ENCODE measurements at places on chromosomes 13 and 19.
A peak's percentile ranks its signal among the peaks of the same experiment; 100 is the strongest.

- DNase-seq = no peak
Observed at GRCh38 chr19:12997967-12998940, 3.0 kb downstream of the NFIX start.

GRCh38 chr13:59345311-59345710, 818.4 kb downstream of the DIAPH3 start:
- DNase-seq = no peak

DNA sequence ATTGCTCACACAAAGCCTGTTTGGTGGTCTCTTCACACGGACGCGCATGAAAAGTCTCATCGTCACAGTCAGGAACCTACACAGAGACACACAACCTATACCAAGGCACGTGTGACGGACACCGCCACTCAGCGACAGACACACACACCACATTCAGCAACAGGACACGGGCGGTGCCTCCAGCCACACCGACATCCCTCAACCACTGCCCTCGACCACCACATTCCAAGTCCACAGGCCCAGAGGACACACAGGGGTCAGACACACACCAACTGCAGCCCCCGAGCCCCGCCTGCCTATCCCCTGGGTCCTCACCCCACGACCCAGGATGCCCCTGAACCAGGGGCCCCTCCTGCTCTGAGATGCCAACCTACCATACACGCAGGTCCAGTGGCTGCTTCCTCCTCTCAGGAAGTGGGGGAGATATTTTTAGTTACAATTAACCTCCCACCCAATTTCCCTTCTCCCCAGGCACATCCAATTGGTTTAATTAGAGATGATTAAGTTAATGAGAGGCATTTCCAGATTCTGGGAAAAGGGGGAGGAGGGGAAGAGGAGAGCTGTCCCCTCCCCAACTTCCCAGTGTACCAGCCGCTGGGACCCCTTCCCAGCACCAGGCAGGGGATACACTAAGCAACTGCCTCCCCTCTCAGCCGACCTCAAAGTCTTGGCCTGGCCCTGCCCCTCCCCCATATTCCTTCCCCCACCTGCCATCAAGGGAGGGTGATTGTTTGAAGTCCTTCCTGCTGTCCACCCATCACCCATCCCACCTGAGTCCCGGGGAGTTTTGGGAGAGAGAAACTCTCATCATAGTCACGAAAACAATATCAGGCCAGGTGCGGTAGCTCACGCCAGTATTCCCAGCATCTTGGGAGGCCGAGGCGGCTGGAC, 20.4 kb downstream of the MEIS3 start:
- no peak for DNase-seq

GRCh38 chr13:75761369-75761768, 125.2 kb downstream of the LMO7 start:
- DNase-seq = no peak

GRCh38 chr19:40923934-40924391, 41.9 kb upstream of the CYP2A7 start:
- no peak for DNase-seq

GRCh38 chr13:98765996-98766519, 13.6 kb upstream of the SLC15A1 start:
- no peak for DNase-seq

DNA sequence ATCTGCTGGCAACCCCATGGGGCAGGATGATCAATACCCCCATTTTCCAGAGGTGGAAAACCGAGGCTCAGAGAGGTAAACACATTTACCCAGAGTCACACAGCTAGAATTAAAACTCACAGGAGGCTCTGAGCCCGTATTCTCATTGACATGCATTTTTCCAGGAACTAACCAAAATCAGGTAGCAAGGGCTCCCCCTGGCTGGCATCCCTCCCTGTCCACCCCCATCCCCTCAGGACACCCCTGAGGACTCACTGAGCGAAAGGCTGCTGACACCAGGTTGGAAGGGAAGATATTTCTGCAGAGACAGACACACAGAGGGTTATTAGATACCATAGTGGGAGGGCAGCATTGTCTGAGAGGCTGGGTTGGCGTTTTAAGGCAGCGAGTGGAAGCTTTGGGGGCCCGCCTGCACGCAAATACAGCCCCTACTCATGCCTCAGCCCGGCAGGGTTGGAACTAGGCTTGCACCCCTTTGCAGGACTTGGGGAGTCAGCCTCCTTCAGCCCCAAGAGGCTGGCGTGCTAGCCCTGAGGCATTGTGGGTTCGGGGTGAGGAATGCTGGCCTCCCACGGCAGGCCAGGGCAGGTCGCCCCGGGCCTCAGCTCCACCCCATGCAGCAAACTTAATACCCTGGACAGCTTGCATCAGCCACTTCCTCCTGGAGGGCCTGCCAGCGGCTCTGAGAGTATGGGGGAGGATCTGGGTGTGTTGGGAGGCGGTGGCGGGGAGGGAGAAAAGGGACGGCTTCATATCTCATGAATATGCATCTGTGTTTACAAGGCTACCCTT, 3.9 kb downstream of the SLC1A5 start:
- no peak for DNase-seq

DNA sequence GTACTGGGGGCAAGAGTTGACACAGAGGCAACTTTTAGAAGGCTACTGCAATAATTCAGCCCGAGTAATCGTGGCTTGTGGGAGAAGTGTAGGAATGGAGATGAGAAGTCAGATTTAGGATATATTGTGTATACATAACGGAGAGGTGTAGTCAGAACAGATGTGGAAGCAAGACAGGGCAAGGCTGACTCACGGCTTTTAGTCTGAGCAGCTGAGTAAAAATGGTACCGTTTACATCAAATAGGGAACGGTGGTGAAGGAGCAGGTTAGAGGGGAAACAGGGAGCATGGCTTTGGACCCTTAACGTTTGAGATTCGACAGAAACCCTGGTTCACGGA, 796 bp upstream of the LSM14A start:
- no peak for DNase-seq

DNA sequence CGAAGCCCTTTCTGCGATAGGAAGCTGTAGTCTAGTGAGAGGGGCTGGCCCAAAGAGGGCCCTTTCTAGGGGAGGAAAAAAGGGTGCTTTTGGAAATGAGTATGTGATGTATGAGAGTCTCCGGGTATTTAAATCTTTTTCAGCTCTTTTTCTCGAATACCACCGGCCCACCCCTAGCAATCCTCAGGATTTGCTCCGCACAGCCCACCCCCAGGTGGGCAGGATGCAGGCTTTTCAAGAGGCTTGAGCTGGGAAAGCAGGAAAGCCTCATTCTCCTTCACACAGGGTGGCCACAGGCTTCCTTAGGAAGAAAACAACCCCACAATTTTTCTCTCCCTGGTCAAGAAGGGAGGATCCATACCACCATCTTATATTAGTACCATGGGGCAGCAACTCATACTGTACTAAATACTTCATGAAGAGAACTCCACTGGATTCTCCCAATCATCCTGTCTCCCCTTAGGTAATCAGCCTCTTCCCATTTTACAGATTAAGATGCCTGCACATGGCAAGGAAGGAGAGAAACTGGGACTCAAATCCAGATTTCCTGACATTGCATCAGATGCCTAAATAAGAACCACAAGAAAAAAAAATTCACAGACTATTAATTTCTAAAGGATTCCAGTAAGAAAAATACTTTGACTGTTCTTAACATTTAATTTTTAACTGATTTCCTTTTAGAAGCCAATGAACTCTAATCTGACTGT, 84.4 kb downstream of the STK24 start:
- no peak for DNase-seq

- DNase-seq = no peak
Observed at GRCh38 chr19:35162471-35163326, 8.2 kb downstream of the FXYD5 start.

GRCh38 chr19:1610579-1610978, 5.3 kb upstream of the UQCR11 start:
- no peak for DNase-seq

DNA sequence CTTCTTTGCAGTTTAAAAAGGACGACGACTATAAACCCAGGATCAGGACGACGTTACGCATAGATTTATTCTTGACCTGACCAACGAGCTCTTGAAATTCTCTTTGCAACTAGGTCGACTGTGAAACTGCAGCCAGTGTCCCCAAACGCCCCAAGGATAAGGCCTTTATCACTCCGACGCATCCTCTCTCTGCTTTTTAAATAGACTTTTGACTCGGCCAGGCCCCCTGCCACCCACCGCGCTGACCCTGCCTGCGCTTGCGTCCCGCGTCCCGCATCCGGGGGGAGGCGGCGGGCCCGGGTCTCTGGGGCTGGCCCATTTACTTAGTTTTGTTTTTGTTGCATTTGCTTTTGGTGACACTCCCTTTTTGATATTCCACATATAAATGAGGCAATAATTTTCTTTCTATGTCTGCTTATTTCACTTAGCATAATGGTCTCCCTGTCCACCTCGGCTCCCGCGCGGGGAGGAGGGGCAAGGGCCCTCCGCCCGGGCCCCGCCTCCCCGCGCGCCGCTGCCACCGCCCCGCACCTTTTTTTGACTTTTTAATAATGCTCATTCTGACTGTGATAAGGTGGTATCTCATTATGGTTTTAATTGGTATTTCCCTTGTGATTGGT, 17.4 kb downstream of the RB1 start:
- DNase-seq = no peak

- no peak for DNase-seq
Observed at GRCh38 chr13:32314271-32315237, 609 bp downstream of the ZAR1L start.

DNA sequence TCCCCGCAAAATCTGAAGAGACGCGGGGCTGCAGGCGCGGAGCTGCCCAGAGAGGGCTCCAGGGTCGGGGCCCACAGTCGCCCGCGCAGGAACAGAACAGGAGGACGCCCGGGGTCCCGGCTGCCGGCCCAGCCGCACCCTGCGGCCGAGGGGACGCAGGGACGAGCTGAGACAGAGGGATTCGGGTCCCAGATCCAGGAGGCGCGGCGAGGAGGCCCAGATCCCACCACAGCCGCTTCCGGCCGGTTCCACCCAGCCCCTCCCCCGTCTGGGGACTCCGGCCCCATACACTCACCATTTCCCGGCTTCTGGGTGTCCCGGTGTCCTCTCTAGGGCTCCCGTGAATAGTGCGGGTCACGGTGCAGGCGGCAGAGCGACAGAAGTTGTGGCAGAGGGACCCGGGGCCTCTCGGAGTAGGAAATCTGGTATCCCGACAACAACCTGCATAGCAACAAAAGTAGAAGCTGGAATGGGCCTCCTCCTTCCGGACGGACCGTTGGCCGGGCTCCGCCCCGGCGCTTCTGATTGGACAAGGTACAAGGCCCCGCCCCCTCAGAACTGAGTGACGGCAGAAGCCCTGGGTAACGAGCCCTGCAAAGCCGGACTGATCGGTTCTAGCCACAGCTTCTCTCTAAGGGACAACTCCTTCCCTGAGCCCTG, at the start of gene ZNF20:
Gene ZNF20 (minus strand): TSS at position 466 of the 660 bp plus-strand sequence. CDS start 168 bp downstream, at position 298.
- DNase-seq = peak; percentile 78

GRCh38 chr19:8666814-8667405, 31.7 kb downstream of the ACTL9 start:
- DNase-seq = no peak

DNA sequence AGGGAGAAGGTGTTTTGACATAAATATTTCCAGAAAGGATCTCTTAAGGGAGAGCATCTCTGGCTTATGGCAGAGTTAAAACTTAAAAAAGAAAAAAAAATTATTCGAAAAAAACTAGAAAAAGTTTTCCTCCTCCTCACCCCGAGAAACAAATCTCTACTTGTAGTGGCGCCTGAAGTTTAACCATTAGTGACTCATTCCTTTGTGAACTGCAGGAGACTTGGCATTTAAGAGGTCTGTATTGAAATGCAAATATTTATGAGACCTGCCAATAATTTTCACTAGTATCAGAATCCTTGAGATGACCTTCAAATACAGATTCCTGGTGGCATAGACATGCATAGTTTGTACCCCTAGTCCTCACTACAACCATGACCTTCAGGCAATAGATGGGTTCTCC, 64.9 kb upstream of the MED4 start:
- no peak for DNase-seq

GRCh38 chr19:32651729-32652140, 23.2 kb downstream of the ANKRD27 start:
- no peak for DNase-seq

DNA sequence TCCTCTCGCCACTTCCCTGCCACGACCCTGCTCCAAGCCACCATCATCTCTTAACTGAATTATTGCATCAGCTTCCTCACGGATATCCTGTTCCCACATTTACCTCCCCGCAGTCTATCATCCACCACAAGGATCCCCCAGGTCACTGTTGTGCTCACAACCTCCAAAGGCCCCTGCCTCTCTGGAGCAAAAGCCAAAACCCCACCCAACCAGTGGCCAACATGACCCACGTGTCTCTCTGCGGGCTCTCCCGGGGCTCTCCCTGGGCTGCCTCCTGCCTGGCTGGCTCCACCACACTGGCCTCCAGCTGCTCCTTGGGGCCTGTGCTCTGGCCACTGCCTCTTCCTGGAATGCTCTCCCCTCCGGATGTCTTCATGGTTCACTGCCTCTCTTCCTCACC, 809.3 kb downstream of the UQCRFS1 start:
- DNase-seq = no peak

- no peak for DNase-seq
Observed at GRCh38 chr13:26983543-26984320, 187.9 kb downstream of the USP12 start.

DNA sequence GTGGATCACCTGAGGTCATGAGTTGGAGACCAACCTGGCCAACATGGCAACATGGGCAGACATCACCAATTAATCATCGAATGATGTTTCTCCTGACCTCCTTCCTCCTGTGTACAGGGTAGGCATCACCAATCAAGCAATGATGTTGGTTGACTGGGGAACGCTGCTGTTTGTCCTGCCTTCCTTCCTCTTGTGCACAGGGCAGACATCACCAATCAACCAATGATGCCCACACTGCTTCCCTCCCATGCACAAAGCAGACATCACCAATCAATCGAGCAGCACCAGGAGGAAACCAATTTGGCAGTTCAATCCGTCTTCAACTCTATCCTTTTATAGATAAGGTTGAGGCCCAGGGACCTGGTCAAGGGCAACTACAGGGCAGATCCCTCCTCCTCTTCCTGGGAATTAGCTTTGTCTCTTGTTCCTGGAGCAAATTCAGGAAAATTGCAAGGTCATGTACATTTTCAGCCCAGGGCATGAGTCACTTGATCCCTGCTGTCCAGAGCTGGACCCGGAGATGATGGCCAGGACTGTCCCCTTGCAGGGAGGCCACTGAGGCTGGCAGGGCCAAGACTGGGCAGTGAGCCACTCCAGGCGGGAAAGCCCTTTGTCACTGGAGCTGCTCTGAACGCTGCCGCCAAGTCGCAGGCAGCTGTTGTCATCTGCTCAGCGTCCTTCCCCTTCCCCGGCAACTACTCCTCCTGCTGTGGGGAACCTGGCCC, 5.3 kb upstream of the CSNK1G2 start:
- no peak for DNase-seq

DNA sequence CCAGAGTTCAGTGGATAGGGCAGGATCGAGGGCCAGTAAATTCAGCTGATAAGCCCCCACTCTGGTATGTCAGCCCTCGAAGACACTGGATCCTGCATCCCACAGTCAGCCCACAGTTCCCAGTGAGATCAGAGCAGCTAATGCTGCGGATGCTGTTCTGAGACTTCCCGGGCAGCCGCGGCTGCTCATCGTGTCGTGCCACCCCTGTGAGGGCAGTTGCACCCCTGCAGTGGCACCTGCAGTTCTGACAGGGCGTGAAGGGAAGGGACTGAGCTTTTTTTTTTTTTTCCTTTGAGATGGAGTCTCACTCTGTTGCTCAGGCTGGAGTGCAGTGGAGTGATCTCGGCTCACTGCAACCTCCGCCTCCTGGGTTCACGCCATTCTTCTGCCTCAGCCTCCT, 7.5 kb upstream of the EPN1 start:
- no peak for DNase-seq

GRCh38 chr19:7870571-7871436, 3.4 kb downstream of the PRR36 start:
- DNase-seq = peak; percentile 5

Measured in NCI-H187 (cell line).